NCI-H1417 (cell line): ENCODE measurements at places on chromosomes 12 and 14.
A peak's percentile ranks its signal among the peaks of the same experiment; 100 is the strongest.

GRCh38 chr14:89231426-89232113 is 185.5 kb downstream of the FOXN3 start:
- DNase-seq, result no peak

GRCh38 chr12:57887631-57888408 is 41.3 kb upstream of the CTDSP2 start:
- peak; percentile 90 for DNase-seq

GRCh38 chr14:45156067-45156466 is 20.3 kb downstream of the FANCM start:
- no peak for DNase-seq

DNA sequence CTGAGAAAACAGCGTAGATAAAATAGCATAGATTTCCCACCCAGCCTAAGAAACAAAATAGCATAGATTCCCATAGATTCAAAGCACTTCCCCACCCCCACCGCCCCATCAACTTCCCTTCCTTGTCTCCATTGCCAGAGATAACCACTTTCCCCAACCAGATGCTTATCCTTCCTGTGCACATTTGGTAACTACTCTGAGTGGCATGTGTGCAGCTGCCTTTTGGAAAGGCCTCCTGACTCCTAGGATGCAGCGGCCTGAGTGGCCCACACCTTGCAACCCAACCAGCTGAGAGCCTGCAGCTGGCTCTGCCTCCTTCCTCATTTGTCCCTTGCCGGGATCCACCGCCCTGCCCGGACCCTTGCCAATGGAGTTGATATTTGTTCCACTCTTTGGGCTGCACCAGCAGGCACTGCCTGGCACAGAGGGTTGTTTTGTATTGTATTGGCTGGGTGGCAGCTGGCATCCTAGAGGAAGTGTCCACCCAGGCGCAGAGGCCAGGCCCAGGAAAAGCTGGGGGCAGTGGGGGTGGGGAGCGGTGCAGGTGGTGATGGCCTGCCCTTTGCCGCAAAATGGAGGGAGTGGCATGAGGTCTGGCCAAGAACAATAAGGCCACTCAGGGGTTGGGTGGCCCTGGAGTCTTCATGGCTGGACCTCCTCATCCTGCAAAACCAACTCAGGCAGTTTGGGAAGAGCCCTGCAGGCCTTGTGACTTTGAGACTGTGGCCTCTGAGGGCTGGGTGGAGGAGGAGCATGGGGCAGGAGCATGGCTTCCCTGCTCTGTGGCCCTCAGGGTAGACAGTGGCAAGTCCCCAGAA is 4.9 kb downstream of the SLC48A1 start:
- no peak for DNase-seq

- DNase-seq, result no peak
Observed at GRCh38 chr14:38238878-38239277, 17.0 kb downstream of the CLEC14A start.

GRCh38 chr12:113700943-113701342 is 229.3 kb upstream of the LHX5 start:
- peak; percentile 27 for DNase-seq

- DNase-seq, result no peak
Observed at GRCh38 chr14:54686871-54687749, 120.2 kb downstream of the SAMD4A start.

- no peak for DNase-seq
Observed at GRCh38 chr12:21801522-21802288, 27.2 kb upstream of the KCNJ8 start.

DNA sequence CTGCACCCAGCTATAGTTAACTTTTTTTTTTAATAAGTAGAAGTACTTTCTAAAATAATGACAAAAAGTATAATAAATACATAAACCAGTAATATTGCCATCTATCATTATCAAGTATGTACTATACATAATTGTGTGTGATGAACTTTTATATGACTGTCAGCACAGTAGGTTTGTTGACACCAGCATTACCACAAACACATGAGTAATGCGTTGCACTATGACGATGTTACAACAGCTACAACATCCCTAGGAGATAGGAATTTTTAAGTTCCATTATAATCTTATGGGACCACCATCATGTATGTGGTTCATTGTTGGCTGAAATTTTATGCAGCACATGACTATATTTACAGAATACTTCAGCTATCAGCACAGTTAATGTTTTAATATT is 62.9 kb upstream of the VSX2 start:
- no peak for DNase-seq

DNA sequence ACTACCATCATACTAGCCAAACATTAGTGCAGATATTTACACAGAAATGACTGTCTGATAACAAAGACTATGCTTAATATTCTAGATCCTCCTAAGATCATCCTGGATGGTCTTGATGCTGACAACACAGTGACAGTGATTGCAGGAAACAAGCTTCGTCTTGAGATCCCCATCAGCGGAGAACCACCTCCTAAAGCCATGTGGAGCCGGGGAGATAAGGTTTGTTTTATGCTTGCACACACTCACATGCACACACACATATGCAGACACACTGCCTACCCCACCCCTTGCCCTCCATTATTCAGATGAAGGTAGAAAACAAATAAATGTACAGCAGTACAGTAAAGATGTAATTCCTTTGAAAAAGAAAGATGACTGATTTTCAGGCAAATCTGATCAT is 44.4 kb upstream of the CHPT1 start:
- DNase-seq, result no peak

DNA sequence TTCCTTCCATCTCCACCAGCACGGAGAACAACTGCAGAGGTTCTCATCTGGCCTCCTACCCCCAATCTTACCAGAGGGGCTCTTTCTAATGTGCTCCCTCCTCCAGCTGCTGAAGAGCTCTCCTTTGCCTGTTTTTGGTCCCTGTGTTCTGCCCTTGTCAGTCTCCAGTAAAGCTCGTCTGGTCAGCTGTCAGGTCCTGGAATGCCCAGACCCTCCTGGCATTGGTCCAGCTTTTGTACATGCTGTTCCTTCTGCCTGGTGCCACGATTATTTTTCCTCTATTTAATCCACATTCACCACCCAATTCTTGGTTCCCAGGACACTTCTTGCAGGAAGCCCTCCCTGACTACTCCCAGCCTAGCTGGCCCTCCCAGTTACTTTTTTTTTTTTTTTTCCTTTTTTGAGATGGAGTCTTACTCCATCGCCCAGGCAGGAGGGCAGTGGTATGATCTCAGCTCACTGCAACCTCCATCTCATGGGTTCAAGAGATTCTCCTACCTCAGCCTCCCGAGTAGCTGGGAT is 6.5 kb downstream of the SLC8B1 start:
- no peak for DNase-seq

DNA sequence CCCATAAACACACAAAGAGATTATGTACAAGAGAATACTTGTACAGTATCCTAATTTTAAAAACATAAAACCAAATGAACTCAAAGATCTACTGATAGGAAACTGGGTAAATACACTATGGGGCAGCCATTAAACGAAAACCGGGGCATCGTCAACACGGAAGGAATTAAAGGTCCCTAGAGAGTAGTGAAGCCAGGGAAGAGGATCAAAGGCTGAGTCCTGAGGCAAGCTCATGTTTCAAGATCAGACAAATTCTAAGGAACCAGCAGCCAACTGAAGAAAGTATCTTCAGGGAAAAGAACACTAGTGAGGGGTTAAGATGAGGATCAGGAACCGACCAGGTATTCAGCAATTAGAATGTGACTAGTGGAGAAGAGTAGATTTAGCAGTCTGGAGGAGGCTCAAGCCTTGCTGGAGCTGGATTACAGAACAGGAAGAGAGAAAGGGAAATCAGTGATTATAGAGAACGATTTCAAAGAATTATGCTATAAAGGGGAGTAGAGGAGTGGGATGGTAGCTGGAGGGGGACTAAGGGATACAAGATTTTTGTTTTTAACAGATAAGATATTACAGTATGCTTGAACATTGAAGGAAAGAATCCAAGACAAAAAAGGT is 23.7 kb downstream of the SEL1L start:
- no peak for DNase-seq

GRCh38 chr12:128288896-128289295 is 21.9 kb downstream of the TMEM132C start:
- no peak for DNase-seq

DNA sequence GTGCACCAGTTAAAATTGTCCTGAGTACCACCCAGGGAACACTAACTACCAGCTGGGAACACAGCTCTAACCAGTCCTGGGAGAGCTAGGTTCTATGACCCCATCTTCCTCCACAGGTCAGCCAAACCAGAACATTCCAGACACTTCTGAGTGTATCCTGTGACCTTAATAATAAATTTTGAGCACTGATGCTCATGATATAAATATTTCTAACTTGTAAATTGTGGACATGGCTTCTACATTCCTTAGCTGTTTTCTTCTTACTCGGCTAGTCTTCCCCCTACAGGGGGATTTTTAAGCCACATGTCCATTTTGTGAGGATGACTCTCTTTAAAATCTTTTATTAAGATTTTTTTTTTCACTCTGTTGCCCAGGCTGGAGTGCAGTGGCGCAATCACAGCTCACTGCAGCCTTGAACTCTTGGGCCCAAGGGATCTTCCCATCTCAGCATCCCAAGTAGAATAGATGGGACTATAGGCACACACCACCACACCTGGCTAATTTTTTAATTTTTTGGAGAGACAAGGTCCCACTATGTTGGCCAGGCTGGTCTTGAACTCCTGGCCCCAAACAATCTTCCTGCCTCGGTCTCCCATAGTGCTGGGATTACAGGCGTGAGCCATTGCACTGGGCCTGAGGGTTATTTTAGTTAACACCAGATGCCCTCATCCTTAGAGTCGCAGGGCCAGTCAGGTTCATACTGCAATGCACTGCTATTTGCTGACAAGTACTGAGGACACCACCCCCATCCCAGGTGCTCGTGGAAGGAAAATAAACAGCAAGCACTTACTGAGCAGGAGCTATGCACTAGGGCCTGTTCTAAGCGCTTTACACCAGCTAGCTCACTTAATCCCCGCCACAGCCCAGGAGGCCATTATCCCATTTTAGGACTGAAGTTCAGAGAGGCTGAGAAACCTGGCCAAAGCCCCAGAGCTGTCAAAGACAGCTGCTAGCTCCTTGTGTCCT is 142.6 kb upstream of the NCOR2 start:
- DNase-seq, result peak; percentile 17

- no peak for DNase-seq
Observed at GRCh38 chr12:90677552-90677951, 277.4 kb downstream of the CCER1 start.

DNA sequence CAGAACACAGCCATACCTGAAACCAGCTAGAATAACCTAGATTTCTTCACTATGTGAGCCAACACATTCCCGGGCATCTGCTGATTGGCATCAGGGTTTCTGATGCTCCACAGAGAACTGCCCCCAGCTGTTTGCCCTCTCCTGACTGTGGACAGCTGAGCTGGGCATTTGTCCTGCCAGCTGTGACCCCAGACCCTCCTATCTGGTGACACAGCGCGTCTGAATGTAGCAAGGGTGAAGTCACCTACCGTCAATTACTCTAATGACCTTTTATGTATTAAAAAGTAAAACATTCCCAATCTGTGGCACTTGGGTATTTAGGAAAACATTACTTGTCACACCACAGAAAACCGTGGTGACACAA is 29.7 kb upstream of the SFSWAP start:
- DNase-seq, result no peak

GRCh38 chr12:122423258-122424165 is 1.0 kb upstream of the CLIP1 start:
- peak; percentile 58 for DNase-seq

GRCh38 chr12:103546959-103547358 is 40.1 kb upstream of the STAB2 start:
- peak; percentile 88 for DNase-seq

- DNase-seq, result no peak
Observed at GRCh38 chr14:67490196-67490595, 1.7 kb upstream of the TMEM229B start.

- no peak for DNase-seq
Observed at GRCh38 chr12:93889516-93890212, 212.5 kb downstream of the CRADD start.

DNA sequence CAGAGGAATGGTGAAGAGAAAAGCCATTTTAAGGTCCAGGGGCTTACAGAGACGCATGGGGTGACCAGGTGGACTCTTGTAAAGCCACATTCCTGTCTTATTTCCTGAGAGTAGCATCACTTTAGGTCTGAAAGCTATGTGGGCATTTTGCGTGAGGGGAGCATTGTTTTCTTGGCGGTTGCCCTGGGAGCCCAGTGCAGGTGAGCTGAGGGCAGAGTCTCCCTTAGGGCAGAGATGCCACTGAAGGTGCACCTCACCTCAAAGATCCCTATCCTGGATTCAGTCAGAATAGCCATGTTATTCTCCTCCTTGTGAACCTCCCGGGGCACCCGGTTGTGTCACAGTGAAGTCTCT is 12.4 kb downstream of the GLRX5 start:
- no peak for DNase-seq

DNA sequence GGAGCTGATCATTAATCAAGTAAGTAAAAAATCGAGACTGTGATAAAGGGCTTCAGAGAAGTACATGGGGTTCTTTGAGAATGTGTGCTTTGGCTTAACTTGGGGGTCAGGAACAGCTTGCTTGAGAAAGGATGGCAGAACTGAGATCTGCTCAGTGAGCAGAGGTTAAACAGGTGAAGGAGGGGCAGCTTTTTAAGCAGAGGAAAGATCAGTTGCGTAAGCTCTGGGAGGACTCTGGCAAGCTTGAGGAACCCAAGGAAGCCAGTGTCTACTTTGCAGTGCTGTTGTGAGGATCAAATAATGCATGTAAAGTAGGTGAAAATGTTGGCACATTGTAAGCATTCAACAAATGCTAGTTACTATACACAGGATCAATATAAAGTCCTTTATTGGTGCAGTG is 30.6 kb downstream of the WIF1 start:
- no peak for DNase-seq

DNA sequence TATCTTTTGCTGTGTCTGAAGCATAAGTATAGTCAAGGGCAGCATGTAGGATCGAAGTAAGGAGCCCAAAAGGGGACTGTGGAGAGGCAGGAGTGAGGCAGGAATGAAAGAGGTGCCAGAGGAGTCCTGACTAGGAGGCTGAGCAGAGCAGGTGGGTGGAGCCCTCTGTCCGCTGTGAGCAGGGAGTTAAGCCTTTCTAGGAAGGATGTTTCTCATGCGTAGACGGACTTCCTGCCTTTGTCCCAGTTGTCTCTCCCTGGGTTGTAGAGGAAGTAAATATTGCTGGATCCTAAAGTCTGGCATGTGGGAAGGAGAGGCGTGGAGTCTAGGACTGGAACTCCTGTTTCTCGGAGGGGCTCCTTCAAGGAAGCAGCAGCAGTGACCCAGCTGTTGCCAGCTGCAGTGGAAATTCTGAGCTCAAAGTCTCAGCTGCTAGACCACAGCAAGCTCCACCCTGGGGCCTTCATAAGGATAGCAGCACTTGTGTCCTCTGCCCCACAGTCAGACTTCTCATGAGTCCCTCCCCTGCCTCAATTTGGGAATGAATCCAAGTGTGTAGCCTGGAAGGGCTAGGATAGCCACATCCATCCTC is 44.0 kb downstream of the RBMS2 start:
- no peak for DNase-seq

GRCh38 chr12:91922139-91922538 is 223.5 kb downstream of the BTG1 start:
- no peak for DNase-seq
